ENCODE measurements at places on chromosomes 2 and 18.
A peak's percentile ranks its signal among the peaks of the same experiment; 100 is the strongest.

DNA sequence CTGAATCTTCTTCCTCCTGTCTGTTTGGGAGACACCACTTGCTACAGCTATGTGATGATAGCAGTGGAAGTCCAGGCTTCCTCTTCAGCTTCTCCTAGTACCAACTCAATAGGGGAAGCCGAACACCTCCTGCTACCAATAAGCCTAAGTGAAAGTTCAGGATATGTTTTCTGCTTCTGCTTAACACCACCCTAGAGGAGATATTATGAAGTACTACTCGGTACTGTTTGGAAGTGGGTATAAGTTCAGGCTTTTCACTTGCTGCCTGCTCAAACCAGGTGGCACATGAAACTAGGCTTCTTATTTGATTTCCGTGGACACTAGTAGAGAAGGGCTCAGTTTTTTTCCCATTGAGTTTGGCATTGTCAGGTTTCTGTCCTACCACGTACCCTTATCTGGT, 99.8 kb downstream of the PTPN4 start:
- DNase-seq: no peak

GRCh38 chr18:78242254-78242643, 737.4 kb upstream of the SALL3 start:
- no peak for DNase-seq

DNA sequence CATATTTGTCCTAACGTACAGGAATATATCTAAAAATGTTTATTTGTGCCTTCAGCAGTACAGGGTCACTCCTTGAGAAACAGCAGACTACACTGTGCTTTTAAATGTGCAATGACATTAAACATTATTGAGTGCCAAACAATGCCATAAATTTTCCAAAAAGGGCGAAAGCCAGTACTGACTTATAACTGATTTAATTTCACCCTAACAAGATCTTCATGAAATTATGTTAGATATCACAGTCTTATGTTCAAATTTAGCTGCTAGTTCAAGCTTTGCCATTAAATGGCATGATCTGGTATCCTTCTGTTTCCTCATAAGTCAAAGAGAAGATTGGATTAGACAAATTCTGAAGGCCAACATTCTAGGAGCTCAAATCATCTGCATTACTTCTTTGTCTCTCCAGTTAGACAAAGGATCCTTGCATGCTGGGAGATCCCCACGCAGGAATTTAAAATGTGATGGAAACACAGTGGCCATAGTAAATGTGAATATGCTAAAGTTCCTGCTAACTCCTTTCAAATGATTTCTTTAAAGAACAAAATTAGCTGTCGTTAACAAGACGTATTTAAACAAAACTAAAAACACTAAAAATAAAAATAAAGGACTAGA, 129.3 kb upstream of the STON1 start:
- DNase-seq: no peak

DNA sequence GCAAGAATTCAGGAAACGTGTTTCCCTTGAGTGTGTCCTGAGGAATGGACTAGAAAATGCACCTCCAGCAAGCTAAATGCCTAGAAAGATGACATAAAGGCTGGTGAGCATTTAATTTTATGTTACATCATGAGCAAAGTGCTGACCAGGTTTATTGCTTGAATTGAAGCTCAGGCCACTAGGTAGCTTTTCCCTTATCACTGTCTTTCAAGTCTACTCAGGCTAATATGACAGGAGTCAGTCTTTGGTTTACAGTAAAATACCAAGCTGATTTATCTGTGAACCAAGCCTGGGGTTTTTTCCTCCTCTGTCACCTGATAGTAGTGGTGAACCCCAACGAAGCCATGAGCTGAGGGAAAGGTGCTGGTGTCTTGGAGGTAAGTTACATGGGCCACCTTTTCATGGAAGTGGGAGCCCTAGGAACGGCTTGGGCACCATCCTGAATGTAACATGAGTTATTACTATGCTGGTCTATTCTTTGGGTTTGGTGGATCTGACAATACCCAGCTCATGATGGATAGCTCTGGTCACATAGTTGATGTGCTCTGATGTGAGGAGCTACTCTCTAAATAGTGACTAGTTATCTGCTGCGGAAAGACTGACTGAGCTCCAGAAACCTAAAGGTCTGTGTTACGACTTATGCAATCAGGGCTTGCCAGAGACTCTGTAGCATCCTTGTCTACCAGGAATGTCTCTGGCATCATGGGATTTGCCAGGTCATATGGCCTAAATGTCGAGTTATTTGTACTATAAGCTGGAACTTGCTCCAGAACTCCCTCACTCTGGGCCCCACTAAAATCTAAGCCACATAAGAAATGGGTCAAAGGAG, 39.8 kb downstream of the NUP35 start:
- no peak for DNase-seq

GRCh38 chr2:172273910-172274571, 153.3 kb upstream of the ITGA6 start:
- DNase-seq: no peak

GRCh38 chr2:12318427-12319057, 398.2 kb upstream of the TRIB2 start:
- DNase-seq: no peak

DNA sequence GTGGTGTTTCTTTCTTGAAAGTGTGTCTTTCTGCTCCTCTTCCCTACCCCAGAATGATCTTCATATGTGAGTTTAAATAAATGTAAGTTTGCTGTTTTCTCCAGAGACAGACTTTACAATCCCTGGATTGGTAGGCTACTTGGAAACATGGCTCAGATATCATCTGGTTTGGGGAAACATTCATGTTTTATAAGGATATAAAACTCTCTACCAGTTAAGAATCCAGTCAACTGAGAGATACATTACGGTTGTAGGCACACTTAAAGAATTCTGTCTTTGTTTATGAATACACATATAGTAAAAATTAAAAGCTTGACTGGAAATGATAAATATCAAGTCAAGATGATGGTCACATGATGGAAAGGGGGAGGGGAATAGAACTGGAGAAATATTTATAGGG, 739.3 kb downstream of the SLC4A3 start:
- DNase-seq: no peak

DNA sequence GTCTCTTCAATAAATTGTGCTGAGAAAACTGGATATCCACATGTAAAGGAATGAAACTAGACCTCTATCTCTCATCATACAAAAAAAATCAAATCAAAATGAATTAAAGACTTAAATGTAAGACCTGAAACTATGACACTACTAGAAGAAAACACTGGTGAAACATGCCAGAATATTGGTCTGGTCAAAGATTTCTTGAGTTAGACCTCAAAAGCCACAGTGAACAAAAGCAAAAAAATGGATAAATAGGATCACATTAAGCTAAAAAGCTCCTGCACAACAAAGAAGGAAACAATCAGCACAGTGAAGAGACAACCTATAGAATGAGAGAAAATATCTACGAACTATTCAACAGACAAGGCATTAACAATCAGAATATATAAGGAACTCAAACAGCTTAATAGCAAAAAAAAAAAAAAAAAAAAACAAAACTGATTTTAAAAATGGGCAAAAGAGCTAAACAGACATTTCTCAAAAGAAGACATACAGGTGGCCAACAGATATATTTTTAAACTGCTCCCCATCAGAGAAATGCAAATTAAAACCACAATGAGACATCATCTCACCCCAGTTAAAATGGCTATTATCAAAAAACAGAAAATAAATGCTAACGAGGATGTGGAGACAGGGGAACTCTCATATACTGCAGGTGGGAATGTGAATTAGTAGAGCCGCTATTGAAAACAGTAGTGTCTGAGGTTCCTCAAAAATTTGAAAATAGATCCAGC, 66.3 kb downstream of the NCKAP1 start:
- no peak for DNase-seq

DNA sequence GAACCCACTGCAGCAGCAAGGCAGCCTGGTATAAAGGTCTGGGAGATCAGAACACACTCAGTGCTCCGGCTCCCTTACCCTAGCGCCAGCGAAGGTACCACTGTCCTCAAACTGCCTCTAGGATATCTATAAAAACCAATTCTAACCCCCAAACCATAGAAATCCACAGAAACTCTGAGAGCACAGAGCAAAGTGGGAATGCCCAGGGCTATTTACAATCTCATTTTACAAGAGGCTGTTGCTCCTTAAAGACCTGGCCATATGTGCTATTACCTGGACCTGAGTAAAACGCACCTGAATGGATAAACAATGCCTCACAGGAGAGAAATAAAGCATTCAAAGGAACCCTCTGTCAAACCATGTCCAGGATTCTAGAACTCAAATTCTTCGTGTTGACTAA, 4.3 kb downstream of the STK39 start:
- DNase-seq: no peak

GRCh38 chr2:184637781-184638180, 39.5 kb downstream of the ZNF804A start:
- DNase-seq: no peak

DNA sequence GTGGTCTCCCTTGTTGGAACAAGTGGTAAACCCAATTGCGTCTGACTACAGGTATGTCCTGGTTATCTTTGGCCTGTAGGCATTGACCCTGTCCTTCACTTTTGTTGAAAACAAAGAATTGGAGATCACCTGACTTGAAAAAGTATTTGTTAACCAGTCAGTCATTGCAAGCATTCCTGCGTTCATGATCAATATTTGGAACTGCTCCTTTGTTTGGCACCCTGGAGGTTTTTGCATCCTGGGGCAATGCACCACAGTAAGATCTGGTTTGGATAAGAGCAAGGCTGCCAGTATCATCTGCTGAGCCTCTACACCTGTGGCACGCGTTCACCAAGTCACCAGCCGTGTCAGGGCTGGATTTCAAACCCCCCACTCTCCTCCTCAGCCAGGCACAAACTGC, 115.7 kb downstream of the DNAH6 start:
- DNase-seq: no peak

DNA sequence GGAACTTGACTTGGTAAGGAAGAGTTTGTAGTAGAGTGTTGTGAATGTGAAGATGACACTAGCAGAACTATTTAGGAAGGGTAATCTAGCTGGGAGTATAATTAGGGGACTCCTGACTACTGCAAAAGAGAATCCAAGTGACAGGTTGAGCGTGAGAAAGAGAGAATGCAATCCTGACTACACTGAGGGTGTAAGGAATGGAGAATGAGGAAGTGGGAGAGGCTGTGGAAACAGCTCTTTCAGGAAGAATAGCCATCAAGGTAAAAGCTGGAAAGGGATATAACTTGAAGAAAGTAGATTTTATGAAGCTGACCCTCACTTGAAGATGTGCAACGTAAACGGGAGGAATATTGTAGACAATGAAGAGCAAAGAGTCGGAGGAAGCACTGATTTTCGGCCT, 41.1 kb upstream of the TTN start:
- DNase-seq: no peak

GRCh38 chr2:10844097-10844496, 31.5 kb upstream of the PDIA6 start:
- peak; percentile 83 for DNase-seq

GRCh38 chr2:229620759-229621158, 93.6 kb downstream of the DNER start:
- no peak for DNase-seq

- DNase-seq: no peak
Observed at GRCh38 chr2:66704786-66705185, 269.9 kb downstream of the MEIS1 start.

DNA sequence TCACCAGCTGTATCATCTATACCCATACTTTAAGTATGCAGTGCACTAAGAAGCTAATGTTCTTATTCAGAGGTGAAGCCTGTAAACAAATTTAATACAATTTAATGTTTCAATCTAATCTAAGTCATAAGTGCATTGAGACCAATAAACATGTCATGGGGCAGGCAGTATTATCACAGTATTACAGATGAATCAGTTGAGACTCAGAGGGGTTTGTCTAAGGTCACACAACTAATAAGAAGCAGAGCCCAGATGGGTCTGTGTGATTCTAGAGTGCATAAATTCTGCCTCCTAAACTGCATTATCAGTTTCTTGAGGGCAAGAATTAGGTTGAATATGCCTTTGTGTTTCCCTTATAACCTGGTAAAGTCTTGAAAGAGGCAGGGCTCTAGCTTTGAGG, 140.9 kb upstream of the RNF152 start:
- DNase-seq: no peak

Measured in D341Med (cell line).